IMR-90 (cell line): ENCODE measurements at places on chromosomes 4 and X. TPM values are rescaled to one million over a fixed set of nuclear protein-coding genes. Genes with fewer than 3 reads are reported as not detected.

- no peak for DNase-seq
- H3K36me3 ChIP-seq, result no peaks in the 10 kb centered on the region
- no peaks in the 10 kb centered on the region for H3K4me1 ChIP-seq
- H3K27ac ChIP-seq, result no peak overlapping the region
- no peaks in the 10 kb centered on the region for H3K27me3 ChIP-seq
Measured at GRCh38 chrX:34687095-34687494, 30.0 kb upstream of the TMEM47 start.

DNA sequence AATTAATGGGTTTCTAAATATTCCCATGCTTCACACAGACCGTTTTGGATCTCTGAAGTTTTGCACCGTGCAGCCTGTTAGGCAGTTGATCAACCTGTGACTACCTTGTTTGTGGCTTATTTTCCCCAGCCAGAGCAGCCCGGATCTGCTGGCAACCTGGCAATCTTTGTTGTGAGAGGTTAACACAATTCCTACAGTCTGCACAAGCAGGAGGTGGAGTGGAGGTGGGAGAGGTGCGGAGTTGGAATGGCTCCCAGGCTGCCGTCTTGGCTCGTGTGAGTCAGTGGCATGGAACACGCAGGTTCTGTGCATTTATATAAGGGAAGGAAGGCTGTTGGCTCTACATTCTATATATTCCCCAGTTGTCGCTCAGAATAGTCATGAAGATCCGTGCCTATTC lies 70.9 kb upstream of the STOX2 start:
- no peak overlapping the region for H3K4me3 ChIP-seq
- no peak for DNase-seq
- H3K4me1 ChIP-seq, result no peaks in the 10 kb centered on the region
- peaks cover 2% of the 10 kb centered on the region; the same call in 1 of the 2 replicates for H3K27me3 ChIP-seq

- H3K4me1 ChIP-seq, result 0 out of 2 replicates have a peak, but pooled peaks cover 2% of the 10 kb centered on the region
- 0 out of 2 replicates have a peak, but pooled peaks cover 2% of the 10 kb centered on the region for H3K27me3 ChIP-seq
- no peak overlapping the region for H3K27ac ChIP-seq
- H3K36me3 ChIP-seq, result no peaks in the 10 kb centered on the region
Measured at GRCh38 chr4:152316969-152317368, 218.9 kb downstream of the FBXW7 start.

DNA sequence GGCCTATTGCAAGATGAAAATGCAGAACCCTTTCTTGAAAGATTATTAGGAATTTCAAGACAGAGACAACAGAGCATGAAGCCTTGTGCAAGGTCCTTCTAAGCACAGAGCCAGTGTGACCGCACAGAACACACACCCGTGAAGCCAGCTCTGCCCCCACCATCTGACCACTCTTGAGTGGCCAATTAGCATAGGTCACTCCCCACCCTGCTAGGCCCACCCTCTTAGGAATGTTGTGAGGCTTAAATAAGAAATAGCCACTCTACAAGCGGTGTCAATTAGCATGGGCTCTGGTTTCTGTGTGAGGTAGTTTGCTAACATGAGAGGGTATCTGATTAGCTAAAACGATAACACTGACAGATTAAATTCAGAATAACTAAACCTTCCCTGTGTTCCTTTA lies 152.9 kb downstream of the PTTG2 start:
- H3K4me3 ChIP-seq, result no peak overlapping the region
- no peaks in the 10 kb centered on the region for H3K27me3 ChIP-seq
- peaks cover 9% of the 10 kb centered on the region for H3K4me1 ChIP-seq
- no peak for DNase-seq
- H3K36me3 ChIP-seq, result peaks cover 2% of the 10 kb centered on the region; the same call in 1 of the 2 replicates

Gene TAF7L
- total RNA-seq, result 0.18 and 0.28 TPM in 2 replicates
